Left lung (tissue), 14 donors: ENCODE measurements at places on chromosomes 3 and 15. TPM values are rescaled to one million over a fixed set of nuclear protein-coding genes. Genes with fewer than 3 reads are reported as not detected.

RHCG gene
- polyA plus RNA-seq = 3.1 TPM

DNA sequence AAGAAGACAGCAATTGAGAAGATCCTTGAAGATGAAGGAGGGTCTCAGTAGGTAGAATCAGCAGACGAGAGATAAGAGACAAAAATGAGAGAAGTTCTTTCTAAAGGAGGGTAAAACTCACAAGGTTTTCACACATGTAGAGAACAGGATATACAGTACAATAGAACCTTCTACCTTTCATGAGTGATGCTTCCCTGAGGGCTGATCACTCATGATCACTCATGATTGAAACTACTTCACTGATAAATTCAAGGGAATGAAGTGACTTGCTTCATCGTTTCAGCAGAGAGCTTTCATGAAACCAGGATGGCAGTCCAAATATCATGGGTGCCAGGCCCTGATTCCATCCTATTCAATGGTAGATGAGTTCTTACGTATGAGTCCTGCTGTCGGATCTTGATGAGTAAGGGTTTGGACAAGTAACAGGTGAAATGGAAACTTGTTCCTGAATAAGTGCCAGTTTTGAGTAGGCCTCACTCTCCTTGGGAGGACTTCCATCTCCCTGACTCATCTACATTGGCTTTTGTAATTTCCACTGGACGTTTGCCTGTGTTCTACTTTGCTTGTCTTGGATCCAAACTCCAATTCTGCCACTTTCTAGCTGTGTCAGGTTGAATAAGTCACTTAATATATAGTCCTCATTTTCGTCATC, 9.6 kb upstream of the CLDN16 start:
- DNase-seq = no peak

- no peak for DNase-seq
Observed at GRCh38 chr3:61750766-61751165, 189.4 kb downstream of the PTPRG start.

- no peak for DNase-seq
Observed at GRCh38 chr3:183244219-183244618, 8.8 kb upstream of the B3GNT5 start.

DNA sequence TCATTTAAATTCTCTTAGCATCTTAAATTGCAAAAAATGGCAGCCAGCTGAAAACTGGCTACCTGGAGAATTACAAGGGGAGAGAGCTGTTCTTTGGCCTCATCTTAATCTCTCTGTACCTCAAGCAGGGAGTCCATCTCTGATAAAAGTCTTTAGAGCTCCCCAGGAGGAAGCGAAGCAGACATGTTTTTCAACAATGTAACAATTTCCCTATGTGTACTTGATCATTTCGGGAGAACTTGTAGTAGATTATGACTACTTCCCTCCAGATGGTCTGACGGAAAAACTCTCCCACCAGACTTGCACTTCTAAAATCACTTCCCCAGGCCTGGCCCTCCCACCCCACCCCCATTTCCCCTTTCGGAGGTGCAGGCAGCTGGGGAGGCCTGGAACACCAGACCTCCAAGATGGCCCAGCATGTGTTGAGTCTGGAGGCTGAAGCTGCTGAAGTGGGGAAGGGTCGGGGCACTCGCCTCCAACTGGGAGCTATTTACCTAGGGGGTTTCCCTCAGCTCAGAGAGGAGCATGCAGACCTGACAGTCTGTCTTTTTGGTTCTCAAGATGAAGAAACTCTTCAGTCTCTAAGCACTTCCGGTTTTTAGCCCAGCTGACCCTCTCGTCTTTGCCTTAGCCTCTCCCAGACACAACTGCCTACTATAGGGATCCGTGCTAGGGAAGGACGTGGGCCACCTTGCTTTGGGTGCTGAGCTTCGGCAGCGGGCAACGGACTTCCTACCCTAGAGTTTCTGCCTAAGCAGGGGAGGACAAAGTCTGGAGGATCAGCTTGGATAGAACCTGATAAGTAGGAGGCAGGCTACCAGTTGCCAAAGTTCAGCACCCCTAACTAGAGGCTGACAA, 164.0 kb upstream of the TBL1XR1 start:
- no peak for DNase-seq

- DNase-seq = no peak
Observed at GRCh38 chr15:28114721-28115622, 15.9 kb upstream of the OCA2 start.

DNA sequence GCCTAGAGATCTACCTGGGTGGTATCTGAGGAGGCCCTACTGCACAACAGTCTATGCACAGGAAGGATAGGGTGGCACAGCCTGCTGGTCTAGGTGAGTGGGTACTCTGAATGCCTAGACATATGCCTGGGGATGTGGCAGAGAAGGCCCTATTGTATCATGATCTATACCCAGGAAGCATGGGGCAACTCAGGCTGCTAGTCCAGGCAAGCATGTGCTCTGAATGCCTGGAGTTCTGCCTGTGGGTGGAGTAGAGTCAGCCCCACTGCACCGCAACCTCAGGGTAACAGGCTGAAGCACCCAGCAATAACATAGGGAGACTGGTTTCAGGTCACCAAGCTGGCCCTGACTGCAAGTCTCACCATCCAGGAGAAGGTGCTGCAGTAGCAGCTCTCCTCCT, 224.7 kb downstream of the MFSD1 start:
- no peak for DNase-seq
